Nucleus accumbens (tissue), 56 donors: ENCODE measurements at places on chromosomes 3 and 15.

- no peak for DNase-seq
Observed at GRCh38 chr3:13866041-13866965, 13.6 kb downstream of the WNT7A start.

- DNase-seq = no peak
Observed at GRCh38 chr15:73962433-73962832, 29.7 kb downstream of the STOML1 start.

DNA sequence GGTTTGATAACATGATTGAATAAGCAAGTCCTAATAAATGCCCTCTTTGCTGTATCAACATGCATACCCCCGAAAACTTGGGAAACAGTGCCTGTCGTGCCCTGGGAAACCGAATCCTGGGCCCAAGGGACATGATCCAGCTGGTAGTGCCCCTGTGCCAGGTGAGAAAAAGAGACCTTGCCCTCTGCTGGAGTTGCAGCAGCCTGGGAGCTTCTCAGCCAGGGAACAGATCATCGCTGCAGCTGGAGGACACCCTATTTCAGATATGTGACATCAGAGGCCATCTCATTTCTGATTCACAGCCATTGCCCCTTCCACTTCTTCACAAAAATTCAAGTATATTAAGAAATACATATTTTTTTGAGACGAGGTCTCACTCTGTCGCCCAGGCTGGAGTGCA is 32.3 kb downstream of the STOML1 start:
- no peak for DNase-seq

DNA sequence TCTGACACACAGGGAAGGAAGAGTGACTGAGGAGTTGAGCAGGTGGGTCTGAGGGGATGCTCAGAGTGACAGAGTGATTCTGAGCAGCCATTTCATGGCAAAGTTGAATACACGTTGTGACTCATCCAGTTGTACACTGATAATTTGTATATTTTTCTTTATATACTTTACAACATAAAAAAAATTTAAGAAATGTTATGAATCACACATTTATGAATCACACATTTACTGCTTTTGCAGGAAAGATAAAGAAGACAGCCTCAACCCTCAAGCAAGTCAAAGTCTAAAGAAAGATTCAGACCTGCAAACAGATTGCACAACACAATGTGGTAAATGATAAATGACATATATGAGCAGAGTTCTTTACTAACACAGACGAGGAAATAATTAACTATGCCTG is 21.0 kb upstream of the CHMP2B start:
- no peak for DNase-seq

- no peak for DNase-seq
Observed at GRCh38 chr3:55647063-55647462, 160.0 kb upstream of the WNT5A start.

DNA sequence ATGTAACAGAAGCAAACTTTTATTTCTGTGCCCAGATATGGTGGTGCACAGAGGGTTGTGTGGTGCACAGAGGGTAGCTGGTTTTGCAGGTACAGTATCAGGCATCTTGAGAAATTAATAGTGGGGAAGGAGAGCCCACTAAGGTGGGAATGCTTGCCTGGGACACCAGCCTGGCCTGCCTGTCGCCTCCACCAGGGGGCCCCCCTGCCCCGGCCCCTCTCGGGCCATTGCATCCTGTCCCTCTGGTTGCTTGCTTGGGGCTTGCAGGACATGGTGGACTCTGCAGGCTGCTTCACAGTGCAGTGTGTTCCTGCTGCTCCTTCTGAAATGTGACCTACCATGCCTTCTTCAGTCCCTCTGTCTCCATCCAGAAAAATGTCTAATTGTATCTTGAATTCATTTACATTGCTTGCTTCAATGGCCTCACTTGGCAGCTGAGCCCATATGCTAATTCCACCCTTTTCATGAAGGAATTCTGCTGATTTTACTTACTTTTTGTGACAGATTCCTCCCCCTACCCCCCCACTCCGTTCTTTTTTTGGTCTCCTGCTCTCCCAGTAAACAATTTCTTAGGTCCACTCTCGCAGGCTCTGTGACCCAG is 73.6 kb downstream of the EEFSEC start:
- peak; percentile 6 for DNase-seq

- no peak for DNase-seq
Observed at GRCh38 chr3:18223571-18223970, 201.6 kb downstream of the SATB1 start.

GRCh38 chr3:191100516-191100915 is 98.5 kb upstream of the OSTN start:
- no peak for DNase-seq

DNA sequence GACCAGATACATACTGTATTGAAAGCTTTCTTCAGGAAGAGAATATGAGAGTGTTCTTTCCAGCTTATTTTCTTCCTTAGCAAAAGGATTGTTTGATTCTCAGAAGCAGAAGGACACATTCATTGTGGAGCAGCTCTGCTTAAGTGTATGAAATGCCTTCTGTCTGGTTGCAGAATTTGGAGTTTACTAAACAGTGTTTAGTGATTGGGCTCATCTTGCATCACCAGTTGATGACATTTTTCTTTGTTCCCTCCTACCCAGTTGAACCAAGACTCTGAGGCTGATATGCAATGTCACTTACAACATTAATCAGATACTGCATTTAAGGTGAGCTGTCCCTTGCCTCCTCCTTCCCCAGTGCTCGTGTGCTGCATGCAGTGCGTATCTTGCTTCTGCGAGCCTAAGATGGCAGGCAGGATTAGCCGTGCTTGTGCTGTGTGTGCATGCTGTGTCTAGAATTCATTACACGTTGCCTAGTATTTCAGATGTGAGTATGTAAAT is 18.4 kb downstream of the ZBTB38 start:
- peak; percentile 38 for DNase-seq

DNA sequence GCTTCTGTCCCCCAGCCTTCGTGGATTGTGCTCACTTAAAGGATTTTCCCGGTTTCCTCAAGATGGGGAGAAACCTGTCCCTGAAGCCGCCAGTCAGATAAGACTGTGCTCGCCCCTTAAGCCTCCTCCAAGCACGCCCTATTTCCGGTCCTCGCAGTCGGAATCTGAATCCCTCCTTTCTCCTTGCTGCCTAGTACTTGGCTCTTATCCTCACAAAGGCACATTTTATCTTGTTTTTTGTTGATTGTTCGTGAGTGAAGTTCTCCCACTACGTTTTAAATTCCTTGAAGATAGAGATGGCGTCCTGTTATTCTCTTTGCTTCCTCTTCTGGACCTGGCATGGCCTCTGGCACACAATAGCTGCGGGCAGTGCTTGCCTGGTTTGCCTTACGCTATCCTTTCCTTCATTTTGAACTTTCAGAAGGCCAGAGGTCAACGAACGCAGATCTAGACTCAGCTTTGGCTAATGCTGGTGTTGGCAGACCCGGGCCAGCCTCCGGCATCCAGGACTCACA is 1.7 kb downstream of the CLDN11 start:
- no peak for DNase-seq

GRCh38 chr3:172513488-172513887 is 9.7 kb downstream of the TNFSF10 start:
- no peak for DNase-seq

DNA sequence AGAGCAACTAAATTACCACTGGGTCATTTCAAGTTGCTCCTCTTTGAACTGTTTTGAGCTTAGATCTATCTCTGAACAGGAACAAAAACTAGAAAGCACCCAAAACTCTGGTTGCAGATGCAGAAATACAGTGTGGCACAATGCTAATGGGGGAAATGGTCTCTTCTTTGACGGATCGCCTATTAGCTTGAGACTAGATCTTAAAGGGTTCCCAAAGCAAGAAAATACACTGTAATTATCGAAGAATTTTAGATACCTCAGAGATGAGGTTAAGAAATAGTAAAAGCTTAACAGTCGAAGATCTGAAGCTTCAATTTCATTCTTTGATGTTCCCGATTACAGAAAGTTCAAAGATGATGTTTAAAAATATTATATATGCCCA is 818 bp downstream of the PPP1R2 start:
- no peak for DNase-seq

GRCh38 chr3:148330542-148330941 is 367.2 kb upstream of the AGTR1 start:
- no peak for DNase-seq

DNA sequence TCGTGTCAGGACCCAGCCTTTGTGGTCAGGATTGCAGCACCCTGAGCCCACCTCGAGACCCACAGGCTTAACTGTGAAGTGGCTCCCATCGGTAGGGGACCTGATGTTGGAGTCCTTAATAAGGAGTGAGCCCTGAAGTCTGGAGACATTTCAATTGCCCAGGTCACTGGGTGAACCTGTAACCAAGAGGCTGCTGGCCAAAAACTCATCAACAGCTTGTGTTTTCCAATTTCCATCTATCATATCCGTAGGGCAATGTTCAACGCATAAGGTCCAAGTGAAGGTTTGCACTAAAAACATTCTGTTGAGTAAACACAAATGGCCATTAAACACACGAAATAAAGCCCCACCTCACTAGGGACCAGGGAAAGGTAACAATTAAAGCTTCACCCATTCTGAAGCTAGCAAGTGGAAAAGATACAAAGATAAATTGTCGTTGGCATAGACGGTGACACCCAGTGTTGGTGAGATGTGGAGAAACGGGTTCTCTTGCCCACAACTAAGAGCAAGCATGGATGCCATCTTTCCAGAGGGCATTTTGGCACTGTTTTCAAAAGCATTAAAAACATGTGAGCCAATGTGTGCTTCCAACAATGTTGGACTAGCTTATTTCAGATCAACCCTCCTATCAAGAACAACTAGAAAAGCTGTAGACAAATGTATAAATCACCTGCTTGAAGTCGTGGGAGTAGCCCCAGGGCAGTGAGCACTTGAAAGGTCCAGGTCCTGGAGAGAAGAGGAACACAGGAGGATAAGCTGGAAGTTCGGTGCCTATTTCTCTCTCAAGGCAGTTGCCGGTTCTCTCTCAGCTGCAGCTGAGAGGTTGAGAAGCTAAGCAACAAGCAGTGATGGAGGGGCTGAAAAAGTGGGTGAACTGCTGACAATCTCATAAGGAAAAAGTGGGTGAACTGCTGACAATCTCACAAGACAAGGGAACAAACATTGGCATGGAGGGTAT is 56.3 kb upstream of the PCSK6 start:
- DNase-seq = no peak

GRCh38 chr15:82945326-82945725 is 7.2 kb downstream of the HOMER2 start:
- no peak for DNase-seq

DNA sequence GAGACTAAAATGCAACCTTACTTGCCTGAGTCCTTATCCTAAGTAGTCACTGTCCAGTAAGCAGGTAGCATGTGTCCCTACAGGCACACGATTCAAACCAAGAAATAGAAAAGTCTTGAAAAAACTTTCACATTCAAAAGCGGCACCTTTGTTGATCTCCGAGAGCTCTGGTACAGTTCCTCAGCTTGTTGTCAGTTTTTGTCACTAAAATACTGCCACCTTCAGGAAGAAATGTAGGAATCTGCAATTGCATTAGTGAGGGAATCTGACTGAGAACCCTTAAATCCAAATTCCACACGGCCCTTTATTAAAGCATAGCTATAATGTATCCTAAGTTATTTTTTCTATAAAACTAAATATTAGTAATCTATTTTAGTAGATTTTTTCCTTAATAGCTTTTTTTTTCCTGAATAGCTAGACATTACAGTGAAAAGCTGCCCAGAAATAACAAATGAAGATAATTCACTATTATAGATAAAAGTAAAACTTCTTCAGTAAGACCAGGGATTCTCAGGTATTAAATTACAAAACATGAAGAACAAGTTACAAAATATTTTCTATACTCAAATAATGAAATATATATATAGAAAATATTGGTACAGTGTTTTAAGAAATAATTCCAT is 44.0 kb downstream of the CCDC54 start:
- peak; percentile 28 for DNase-seq

- DNase-seq = no peak
Observed at GRCh38 chr3:171770689-171771620, 39.3 kb downstream of the PLD1 start.

DNA sequence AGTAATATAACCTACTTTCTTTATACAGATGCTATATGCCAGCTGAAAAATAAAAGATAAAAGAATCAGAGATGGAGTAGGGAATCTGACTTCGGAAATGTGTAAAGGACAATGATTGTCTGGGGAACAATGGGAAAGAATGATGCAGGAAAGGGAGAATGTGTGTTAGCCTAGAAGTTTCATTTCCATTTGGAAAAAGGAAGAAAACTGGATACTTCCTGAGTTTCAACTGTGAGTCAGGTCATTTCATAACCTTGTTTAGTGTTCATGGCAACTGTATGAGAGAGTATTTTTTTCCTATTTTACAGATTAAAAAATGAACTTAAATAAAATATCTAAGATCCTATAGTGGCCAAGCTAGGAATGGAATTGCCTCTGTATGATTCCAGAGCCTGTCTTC is 261.3 kb upstream of the NECTIN3 start:
- no peak for DNase-seq

DNA sequence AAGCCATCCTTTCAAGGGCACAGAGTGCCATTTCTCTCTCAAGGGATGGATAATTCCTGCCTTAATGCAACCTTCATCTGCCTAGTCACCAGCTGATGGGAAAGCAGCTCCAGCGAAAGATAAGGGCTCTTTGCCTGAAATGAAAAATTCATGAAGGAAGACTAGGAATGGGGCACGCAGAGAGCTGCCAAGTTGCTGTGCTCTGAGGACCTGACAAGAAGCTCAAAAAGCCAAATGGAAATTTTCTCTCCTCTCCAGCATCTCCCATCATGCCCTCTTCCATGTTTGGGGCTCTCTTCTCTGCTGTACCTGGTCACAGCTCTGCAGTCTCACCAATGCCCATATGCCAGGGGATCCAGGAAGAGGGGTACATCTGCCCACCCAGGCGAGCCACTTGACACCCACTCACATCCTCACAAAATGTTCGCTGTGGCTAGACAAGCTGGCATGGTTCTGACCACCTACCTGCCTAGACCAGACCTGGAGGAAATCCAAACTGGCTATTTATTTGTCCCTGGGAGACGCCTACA is 29.3 kb upstream of the ABHD2 start:
- DNase-seq = no peak

- DNase-seq = no peak
Observed at GRCh38 chr3:76024640-76025039, 239.3 kb upstream of the ZNF717 start.

DNA sequence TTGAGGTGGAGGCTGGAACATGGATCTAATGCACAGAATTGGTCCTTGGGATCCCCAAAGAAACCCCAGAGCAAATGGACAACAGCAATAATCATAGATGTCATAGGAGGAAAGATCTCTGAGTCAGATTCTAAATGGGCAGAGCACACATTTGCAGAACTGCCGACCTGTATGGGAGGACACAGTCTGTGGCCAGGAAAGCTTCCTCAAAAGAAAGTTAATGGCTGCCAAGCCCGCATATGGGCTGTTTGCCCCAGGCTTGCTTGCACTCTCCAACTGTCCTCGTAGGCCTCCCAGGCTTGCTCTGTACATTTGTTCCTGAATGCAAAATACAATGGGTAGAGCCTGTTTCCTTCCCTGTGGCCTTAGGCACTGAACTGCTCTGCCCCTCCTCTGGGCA is 102.0 kb upstream of the PLXNA1 start:
- no peak for DNase-seq

- DNase-seq = no peak
Observed at GRCh38 chr3:9598783-9599387, 45.3 kb upstream of the LHFPL4 start.
